ENCODE measurements at places on chromosomes 11 and 22.

DNA sequence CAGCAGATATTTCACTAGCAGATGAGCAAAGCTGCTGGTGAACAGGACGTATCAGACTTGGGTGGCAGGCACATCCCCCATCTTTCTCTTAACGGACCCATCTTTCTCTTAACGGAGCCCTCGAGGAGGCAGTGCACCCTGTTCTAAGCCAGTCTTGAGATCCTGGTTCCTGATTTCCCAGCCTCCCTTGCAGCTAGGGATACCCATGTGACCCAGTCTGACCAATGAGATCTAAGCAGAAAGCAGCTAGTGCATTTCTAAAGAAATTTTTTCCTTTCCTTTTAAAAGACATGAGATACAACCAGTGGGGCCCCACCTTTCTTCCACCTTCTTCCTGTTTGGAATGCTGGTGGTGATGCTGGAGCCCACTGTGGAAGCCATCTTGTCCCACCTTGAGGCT, 13.6 kb upstream of the ELFN2 start:
- DNase-seq: no peak

- no peak for DNase-seq
Measured at GRCh38 chr11:34613552-34614056, 7.3 kb upstream of the EHF start.

- DNase-seq: no peak
Measured at GRCh38 chr22:46451741-46452140, 85.7 kb downstream of the CELSR1 start.

DNA sequence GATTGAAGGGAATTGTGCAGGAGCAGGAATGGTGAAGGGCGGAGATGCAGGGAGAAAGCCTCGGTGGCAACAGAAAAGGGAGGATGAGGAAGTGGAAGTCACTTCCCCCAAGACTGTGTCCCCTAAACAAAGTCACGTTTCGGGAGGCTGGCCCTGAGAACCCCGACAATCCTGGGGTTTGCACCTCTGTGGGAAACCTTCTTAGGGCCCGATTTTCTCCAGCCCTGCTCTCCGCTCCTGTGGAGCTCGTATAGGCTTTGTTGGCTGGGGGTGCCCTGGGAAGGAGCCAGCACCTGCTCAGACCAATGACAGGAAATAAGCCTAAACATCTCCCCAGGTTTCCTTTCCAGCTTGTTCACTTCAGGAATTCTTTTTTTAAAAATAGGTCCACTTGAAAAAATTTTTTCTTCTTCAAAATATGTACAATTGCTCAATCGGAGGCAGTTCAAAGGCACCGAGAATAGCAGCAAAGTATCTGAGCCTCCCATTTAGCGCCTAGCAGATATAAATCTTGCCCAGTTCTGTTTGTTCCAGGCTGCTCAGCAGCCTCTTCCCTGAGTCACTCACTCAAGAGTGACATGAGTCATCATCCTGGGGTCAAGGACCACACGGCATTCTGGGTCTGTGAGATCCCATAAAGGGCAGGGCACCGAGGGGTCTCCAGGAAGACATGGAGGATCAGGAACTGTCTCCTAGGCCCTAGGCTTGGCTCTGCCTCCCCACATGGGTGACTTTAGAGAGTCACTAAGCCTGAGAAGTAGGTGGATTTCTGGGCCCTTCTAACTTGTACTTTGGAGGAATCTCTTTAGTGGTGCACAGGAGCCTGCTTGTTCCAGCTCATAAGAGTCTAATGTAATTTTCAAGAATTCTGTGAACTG, 34.0 kb downstream of the IRAG1 start:
- peak; percentile 90 for DNase-seq

DNA sequence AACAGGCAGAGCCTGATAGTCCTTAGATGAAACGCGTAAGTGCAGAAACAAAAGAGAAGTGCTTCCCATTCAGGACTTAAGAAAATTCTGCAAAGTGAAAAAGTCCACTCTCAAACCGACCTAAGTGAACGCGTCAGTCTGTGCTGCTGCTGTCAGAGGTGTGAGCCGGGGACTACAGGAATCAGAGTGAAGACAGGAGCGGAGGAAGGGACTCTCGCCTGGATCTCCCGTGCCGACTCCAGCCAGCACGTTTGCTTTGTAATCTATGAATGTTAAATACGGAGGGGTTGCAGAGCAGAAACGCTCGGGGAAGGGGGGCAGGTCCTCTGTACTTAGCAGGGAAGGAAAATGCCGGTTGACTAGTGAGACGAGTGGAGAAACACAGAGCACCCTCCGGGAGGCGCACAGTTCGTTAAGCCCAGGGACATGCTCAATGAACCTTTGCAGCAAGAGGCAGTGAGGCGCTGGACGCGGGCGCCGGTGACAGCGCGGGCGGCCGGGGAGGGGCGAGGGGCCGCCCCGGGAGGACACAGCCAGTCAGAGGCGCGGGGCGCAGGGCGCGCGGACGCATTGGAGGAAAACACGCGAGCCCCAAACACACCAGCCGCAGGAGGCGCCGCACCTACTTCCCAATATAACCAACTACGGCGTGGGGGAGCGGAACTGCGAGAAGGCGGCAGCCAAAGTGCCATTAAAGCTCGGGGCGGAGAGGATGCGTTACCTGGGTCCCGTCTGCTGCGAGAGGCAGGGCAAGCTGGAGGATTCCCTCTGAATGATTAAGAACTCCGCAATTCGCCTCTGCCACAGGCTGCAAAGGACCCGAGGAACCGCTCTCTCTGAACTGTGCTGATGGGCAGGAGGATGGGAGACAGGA, at the start of gene CNTN5:
Gene CNTN5 (plus strand): TSS at position 598 of the 874 bp plus-strand sequence.
- peak; percentile 63 for DNase-seq

- peak; percentile 91 for DNase-seq
Measured at GRCh38 chr22:30634471-30635233, 929 bp upstream of the SLC35E4 start.

DNA sequence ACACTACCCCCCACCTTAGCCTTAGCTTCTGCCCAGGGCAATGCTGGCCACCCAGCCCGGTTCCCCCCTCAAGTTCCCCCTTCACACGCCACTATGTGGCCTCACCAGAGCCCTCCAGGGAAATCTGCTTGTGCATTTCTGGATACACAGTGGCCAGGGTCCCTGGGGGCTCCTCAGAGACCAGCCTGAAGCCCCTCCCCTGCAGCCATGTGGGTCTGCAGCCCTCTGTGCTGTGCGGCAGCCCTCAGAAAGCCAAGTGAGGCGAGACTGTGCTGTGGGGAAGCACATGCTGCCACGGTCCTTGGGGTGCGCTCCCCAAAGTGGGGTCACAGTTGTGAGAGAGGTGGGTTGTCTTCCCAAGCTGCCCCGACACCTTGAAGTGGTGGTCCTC, 2.1 kb upstream of the PLXNB2 start:
- DNase-seq: no peak

DNA sequence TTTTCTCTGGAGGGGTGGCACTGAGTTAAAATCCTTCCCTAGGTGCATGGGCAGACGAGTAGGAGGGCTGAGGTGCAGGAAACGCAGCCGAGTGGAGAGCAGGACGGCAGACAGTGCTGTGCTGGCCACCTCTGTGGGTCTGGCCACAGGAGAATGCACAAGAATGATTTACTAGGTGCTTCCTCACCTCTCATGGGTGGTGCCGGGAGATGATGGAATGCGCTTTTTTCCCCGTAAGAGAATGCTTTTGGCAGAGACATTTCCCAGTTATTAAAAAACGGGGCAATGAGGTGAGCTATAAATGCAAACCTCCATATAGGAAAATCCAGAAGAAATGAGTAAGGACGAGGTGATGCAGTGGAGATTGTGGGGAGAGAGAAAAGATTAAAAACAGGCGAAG, 86.1 kb downstream of the ADAMTS15 start:
- no peak for DNase-seq

All from choroid plexus epithelial cell (primary cell).